Large intestine (tissue), 12 donors: ENCODE measurements at places on chromosomes 12 and 14. TPM values are rescaled to one million over a fixed set of nuclear protein-coding genes. Genes with fewer than 3 reads are reported as not detected.

DNA sequence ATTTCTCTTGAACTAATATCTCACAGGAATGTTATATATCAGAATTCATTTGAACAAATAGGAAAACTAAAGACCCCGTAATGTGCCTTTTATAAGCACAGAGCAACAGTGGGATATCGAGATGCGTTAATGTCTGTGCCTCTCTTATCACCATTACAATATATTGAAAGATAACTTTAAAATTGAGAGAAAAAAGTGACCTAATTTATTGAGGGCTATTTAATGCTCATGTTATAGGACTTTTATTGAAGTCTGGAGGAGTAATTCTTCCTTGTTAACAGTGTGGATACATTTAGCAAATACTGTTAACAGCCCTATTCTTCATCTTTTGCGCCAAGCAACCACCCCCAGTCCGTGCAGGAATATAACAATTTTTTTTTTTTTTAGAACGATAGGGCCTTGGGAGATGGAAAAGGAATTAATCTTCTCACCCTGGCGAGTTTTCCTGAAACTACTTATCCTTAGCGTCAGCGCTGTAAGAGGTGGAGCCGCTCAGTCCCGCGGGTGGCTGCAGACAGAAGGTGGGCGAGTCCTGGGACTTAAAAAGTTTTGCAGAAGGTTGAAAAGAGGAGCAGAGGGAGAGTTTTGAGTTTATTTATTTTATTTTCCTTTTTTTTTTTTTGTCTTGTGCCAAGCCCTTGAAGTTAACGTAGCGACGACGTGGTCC is 11.0 kb downstream of the FOXG1 start:
- H3K4me3 ChIP-seq, result no peak overlapping the region
- no peak overlapping the region for H3K27ac ChIP-seq
- no peaks in the 10 kb centered on the region for H3K36me3 ChIP-seq

DNA sequence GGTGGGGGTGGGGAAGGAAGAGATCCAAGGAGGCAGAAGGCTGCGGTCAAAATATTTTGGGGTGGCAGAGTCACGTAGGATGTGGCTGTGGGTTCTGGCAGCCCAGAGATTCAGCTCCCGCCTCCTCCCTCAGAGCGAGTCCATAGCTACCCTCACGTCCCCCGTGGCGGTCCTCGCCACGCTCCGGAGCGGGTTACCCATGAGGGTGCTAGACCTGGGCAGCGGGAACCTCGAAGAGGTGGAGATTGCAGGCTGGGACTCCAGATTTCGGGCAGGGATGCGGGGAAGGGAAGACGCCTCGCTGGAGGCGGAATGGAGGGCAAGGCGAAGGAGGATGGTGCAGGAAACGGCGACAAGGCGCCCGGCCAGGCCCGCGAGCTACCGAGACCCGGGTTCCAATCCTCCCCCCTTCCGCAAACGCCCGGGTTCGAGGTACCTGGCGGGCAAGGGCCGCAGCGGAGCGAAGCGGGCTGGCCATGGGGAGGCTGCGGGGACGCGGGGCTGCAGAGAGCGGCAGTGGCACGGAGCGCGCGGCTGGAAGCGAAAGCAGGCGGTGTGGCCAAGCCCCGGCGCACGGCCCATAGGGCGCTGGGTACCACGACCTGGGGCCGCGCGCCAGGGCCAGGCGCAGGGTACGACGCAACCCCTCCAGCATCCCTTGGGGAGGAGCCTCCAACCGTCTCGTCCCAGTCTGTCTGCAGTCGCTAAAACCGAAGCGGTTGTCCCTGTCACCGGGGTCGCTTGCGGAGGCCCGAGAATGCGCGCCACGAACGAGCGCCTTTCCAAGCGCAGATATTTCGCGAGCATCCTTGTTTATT is 46.2 kb downstream of the BCAT1 start:
- no peak for DNase-seq
- no peak overlapping the region for H3K27ac ChIP-seq
- peak overlapping the region; percentile 42 for H3K4me3 ChIP-seq
- no peaks in the 10 kb centered on the region for H3K36me3 ChIP-seq

DNA sequence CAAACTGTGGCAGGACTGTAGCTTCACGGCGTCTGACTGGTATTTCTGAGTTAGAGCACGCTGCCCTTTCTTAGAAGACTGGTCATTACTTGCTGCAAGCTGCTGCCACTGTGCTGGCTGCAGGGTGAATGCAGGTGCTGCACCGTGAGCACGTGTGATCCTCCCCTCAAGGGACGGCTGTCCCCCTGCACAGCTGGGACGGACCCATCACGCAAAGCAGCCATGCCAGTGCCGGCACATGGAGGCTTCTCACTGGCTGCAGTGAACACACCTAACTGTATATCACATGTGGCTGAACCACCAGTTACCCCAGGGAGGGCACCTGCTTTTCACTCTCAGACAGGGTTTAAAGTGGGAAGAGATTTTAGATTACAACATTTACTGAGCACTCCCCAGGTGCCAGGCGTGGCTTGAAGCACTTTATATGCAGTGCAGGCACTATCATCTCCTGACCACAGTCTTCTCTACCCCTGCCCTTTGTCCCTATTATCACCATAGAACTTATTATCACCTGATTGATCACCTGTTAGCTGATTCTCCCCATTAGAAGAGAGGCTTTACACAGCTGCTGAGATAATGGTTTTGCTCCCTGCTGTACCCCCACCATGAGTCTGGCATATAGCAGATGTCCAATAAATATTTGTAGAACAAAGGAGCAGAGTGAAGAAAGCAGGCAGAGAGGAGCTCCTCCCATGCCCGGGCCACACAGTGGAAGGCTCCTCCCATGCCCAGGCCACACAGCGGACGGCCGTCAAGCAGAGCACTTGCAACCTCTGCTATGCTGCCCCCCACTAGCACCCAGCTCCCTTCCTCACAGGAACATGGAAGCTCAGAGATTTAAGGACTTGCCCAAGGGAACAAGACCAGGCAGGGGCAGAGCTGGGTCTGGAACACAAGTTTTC is 25.9 kb downstream of the SLC25A47 start:
- peaks cover 20% of the 10 kb centered on the region for H3K4me1 ChIP-seq
- DNase-seq, result peak; percentile 85
- H3K4me3 ChIP-seq, result no peak overlapping the region
- H3K36me3 ChIP-seq, result peaks cover 43% of the 10 kb centered on the region
- H3K27me3 ChIP-seq, result no peaks in the 10 kb centered on the region

DNA sequence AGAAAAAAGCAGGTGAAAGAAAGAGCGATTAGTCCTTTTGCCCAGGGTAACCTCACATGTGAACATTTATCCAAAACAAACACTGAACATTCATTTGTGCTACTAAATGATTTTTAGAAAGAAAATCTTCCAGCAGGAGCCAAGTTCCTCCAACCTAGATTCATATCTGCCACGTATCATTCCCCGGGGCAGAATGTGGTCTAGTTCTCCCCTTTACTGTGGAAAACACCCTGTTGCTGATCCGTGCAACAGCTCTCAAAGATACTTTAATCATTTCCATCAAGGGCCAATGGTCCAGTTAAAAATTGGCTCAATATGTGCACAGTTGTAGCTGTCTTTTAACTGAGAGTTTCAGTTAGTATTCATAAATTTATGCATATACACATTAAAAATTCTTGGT is 479.1 kb downstream of the ATP23 start:
- H3K4me1 ChIP-seq, result peaks cover 11% of the 10 kb centered on the region
- no peaks in the 10 kb centered on the region for H3K27me3 ChIP-seq
- H3K36me3 ChIP-seq, result no peaks in the 10 kb centered on the region
- no peak for DNase-seq

DNA sequence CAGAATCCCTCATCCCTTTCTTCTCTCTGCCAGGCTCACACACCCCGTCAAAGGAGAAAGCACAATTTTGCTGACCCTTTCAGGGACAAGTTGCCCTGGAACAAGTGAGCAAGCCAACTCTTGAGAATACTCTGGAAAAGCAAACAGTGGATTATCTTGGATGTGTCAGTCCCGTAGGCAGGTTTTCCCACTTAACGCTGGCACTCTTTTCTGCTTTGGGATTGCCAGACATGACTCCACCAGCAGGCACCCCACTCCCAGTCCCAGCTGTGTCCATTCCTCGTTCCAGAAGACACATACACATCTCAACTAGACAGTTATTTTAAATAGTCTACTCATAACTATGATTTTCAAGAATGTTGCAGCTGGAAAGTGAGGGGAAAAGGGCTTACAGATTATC is 145.5 kb upstream of the CDKN3 start:
- H3K4me3 ChIP-seq, result no peak overlapping the region
- no peak overlapping the region for H3K27ac ChIP-seq
- H3K4me1 ChIP-seq, result peaks cover 4% of the 10 kb centered on the region
- DNase-seq, result no peak
- H3K27me3 ChIP-seq, result no peaks in the 10 kb centered on the region
- H3K36me3 ChIP-seq, result no peaks in the 10 kb centered on the region

RFLNA gene
- polyA plus RNA-seq, result 64.3 TPM

SLC10A1 gene
- polyA plus RNA-seq, result 0.13 TPM

FAIM2 gene
- 8.9 TPM for polyA plus RNA-seq

KLRK1 gene
- polyA plus RNA-seq, result 4.2 TPM

STYK1 gene
- 0.94 TPM for polyA plus RNA-seq

RAB35 gene
- polyA plus RNA-seq, result 29.4 TPM
